H9 (cell line): ENCODE measurements at places on chromosomes 2 and 18.
A peak's percentile ranks its signal among the peaks of the same experiment; 100 is the strongest.

GRCh38 chr2:233418761-233419546 lies 64.7 kb downstream of the DGKD start:
- H3K4me3 ChIP-seq: no peak overlapping the region
- peaks cover 8% of the 10 kb centered on the region; the same call in 1 of the 2 replicates for H3K4me1 ChIP-seq
- no peak for DNase-seq
- no peaks in the 10 kb centered on the region for H3K36me3 ChIP-seq
- no peak overlapping the region for H3K27ac ChIP-seq

GRCh38 chr2:73976803-73977202 lies 7.9 kb upstream of the TET3 start:
- H3K27ac ChIP-seq: no peak overlapping the region
- H3K4me3 ChIP-seq: no peak overlapping the region
- 0 out of 2 replicates have a peak, but pooled peaks cover under 1% of the 10 kb centered on the region for H3K4me1 ChIP-seq
- H3K27me3 ChIP-seq: peaks cover 6% of the 10 kb centered on the region; the same call in 1 of the 2 replicates
- no peak for DNase-seq

DNA sequence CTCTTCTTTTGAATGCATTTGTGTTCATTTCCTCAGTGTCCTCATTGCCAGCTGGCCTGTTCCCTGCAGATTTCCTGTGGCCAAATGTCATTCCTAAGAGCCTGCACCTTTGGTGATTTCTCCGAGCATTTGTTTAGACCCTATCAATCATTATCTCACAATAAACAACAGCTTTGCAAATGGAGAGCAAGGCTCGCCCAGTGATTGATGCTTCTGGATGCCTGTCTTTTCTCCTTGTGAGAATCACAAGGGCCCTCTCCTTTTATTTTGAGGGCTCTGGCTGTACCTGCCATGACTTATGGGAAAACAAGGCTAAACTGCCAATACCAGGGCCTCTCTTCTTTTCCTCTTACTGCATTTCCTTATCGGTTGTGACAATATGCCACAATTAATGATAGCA lies 1454.4 kb upstream of the CELF4 start:
- no peak overlapping the region for H3K4me3 ChIP-seq
- no peak for DNase-seq
- H3K4me1 ChIP-seq: no peaks in the 10 kb centered on the region
- no peaks in the 10 kb centered on the region for H3K27me3 ChIP-seq
- H3K36me3 ChIP-seq: no peaks in the 10 kb centered on the region; the same call in none of the 3 replicates
- no peak overlapping the region for H3K27ac ChIP-seq

DNA sequence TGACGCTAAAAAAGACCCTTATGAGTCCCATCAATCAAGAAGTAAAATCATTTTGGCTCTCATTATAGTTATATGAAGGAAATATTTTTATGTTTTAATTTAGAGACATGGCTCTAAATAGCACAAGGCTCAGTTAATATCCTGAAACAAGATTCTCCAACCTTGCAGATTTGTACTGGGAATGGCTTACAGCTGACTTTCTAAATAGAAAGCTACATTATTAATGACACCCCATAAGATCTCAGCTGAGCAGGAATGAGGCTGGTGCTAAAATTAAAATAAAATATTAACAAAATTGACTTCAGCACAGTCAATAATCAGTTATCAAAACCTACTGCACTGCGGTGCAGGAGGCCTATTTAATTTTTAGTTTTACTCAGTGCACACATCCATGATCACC lies 136.9 kb downstream of the SLC39A10 start:
- H3K27me3 ChIP-seq: no peaks in the 10 kb centered on the region
- H3K4me1 ChIP-seq: no peaks in the 10 kb centered on the region
- peaks cover 14% of the 10 kb centered on the region for H3K36me3 ChIP-seq
- no peak for DNase-seq

DNA sequence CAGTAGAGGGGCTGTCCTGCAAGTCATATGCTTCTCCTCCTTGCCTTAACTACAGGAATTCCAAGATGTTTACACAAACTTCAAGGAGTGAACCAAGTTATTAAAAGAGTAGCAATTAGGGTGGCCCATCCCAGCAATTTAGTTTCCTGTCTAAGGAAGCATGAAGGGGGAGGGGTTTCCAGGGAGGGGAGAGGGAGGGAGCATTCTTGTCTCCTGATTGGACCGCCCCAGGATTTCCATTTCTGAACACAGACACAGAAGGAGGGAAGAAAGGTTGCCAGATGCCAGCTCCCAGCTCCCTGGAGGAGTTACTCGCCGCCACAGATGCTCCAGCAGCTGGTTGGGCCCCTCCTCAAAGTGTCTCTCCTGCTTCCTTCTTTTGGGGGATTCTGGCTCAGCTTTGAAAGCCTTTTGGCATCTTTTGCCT lies 107.6 kb downstream of the TRIB2 start:
- H3K4me3 ChIP-seq: no peak overlapping the region
- no peaks in the 10 kb centered on the region for H3K27me3 ChIP-seq
- H3K27ac ChIP-seq: no peak overlapping the region

- H3K4me1 ChIP-seq: no peaks in the 10 kb centered on the region
- no peaks in the 10 kb centered on the region for H3K27me3 ChIP-seq
- DNase-seq: no peak
- H3K27ac ChIP-seq: no peak overlapping the region
These were observed 406.2 kb upstream of the CWC22 start for GRCh38 chr2:180413336-180413735.

- peaks cover 2% of the 10 kb centered on the region; the same call in 1 of the 2 replicates for H3K4me1 ChIP-seq
- H3K27me3 ChIP-seq: no peaks in the 10 kb centered on the region
- no peak for DNase-seq
These were observed 193.7 kb downstream of the DNER start for GRCh38 chr2:229520691-229521096.

DNA sequence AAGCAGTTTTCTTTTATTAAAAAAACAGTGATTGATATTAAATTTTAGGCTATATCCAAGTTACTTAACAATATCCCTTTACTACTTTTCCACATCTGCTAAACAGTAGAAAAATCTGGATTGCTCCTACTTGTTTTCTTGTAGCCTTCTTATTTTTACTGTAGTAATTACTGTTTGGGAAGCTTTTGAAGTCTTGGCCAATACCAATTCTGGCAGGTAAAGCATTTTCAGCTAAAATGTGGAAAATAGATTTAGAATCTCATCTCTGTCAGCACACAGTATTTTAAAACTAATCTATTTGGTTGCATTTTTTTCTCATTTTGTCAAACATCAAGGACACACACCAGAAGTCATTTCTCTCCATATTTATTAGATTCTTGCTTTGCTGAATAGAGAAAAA lies 1485.7 kb upstream of the PIK3C3 start:
- no peaks in the 10 kb centered on the region for H3K4me1 ChIP-seq
- no peaks in the 10 kb centered on the region for H3K36me3 ChIP-seq
- no peaks in the 10 kb centered on the region for H3K27me3 ChIP-seq
- no peak overlapping the region for H3K27ac ChIP-seq

GRCh38 chr2:150477347-150477746 lies 10.1 kb downstream of the RND3 start:
- H3K27me3 ChIP-seq: no peaks in the 10 kb centered on the region
- H3K27ac ChIP-seq: no peak overlapping the region
- peaks cover 5% of the 10 kb centered on the region for H3K4me1 ChIP-seq

GRCh38 chr2:86062043-86062442 lies 43.6 kb downstream of the POLR1A start:
- peaks cover 87% of the 10 kb centered on the region for H3K36me3 ChIP-seq
- H3K4me1 ChIP-seq: no peaks in the 10 kb centered on the region
- DNase-seq: no peak

GRCh38 chr2:189408294-189408693 lies 33.0 kb upstream of the WDR75 start:
- H3K4me3 ChIP-seq: no peak overlapping the region
- DNase-seq: no peak
- no peaks in the 10 kb centered on the region for H3K4me1 ChIP-seq
- no peak overlapping the region for H3K27ac ChIP-seq
- no peaks in the 10 kb centered on the region for H3K27me3 ChIP-seq
- H3K36me3 ChIP-seq: no peaks in the 10 kb centered on the region

DNA sequence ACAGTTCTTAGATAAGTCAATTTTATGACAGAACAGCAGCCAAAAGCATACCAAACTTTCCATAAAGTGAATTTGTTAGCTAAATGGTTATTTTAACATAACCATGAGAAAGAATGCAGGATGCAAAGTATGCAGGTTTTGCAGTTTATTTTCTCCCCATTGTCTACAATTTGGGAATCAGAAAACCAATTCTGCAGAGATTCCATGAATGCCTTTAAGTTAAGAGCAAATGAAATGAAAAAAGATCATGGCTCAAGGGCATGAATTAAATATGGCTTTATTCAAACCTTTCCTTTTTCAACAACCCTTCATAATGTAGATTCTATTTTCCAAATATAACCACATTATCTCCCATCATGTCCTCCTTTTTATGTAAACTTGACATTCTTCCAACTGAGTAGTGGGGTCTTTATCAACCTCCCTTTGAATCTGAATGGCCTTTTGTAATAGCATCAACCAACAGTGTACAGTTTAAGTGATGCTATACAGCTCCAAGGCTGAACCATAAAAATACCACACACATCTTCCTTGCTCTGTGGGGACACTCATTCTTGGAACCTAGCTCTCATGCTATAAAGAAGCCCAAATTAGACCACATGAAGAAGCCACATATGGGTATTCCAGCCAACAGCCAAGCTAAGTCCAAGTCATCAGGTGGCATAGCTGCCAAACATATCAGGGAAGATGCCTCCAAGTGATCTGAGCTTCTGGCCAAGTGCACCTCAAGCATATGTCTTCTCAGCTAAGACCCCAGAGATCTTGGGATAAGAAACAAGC lies 49.8 kb downstream of the PIAS2 start:
- H3K4me1 ChIP-seq: no peaks in the 10 kb centered on the region; the same call in 1 of the 2 replicates
- H3K27me3 ChIP-seq: no peaks in the 10 kb centered on the region
- DNase-seq: no peak
- H3K4me3 ChIP-seq: no peak overlapping the region
- no peak overlapping the region for H3K27ac ChIP-seq
- H3K36me3 ChIP-seq: peaks cover 44% of the 10 kb centered on the region

GRCh38 chr2:1817256-1818051 lies 73.1 kb upstream of the PXDN start:
- no peak overlapping the region for H3K27ac ChIP-seq
- H3K4me3 ChIP-seq: no peak overlapping the region
- H3K27me3 ChIP-seq: no peaks in the 10 kb centered on the region
- H3K36me3 ChIP-seq: no peaks in the 10 kb centered on the region

- peaks cover 9% of the 10 kb centered on the region; the same call in 1 of the 2 replicates for H3K4me1 ChIP-seq
- no peak overlapping the region for H3K4me3 ChIP-seq
- no peaks in the 10 kb centered on the region for H3K36me3 ChIP-seq
- no peaks in the 10 kb centered on the region for H3K27me3 ChIP-seq
- no peak for DNase-seq
These were observed 90.1 kb downstream of the ACKR3 start for GRCh38 chr2:236659758-236660150.

DNA sequence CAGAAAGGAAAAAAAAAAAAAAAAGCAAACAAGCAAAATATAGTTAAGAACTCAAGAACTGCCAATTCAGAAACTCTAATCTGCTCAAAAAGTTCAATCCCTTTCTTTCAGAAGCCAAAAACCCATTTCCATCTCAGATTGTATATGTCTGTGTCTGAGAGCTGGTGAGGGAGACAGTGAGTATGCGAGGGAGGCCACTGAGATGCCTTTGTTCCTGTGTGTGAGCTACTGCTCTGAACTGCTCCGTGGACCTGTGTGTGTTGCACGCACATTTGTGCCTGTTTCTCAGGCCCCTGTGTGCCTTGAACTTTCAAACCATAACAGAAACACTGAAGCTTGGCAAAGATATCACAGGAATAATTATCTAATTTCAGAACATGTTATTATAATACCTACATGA lies 2.5 kb upstream of the PKDCC start:
- H3K36me3 ChIP-seq: peaks cover 17% of the 10 kb centered on the region
- peaks cover 3% of the 10 kb centered on the region; the same call in 1 of the 2 replicates for H3K4me1 ChIP-seq
- peaks cover 11% of the 10 kb centered on the region; the same call in 1 of the 2 replicates for H3K27me3 ChIP-seq
- H3K4me3 ChIP-seq: peak overlapping the region; percentile 68; the same call in 2 of the 3 replicates

DNA sequence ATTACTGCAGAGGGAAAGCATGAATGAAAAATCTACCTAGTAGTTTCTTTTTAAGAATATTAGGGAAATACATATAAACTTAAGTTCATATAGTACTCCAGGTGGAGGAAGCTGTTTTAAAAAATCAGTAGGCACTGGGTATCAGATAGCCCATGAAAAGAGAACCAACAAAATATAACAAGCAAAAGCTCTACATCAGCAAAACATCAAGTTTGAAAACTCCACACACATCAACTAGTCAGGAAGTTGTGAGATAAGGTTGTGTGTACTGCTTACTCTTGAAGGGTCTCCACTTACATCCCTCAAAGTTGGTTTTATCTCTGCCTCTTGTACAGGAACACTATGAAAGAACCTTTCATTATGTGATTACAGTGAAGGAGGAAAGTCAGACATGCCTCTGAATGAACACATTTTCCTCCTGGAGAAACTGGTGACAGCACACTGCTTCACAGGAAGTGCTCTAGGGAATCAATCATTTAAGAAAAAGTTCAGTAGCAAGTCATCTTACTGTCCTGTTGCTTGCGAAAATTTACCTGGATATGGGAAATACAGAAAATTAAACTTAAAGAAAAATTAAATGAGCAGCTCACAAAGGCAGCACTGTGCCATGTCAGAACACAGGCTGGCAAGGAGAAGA lies 57.7 kb downstream of the THADA start:
- H3K4me1 ChIP-seq: no peaks in the 10 kb centered on the region
- DNase-seq: no peak
- H3K4me3 ChIP-seq: no peak overlapping the region
- no peaks in the 10 kb centered on the region for H3K27me3 ChIP-seq
- no peak overlapping the region for H3K27ac ChIP-seq

- no peaks in the 10 kb centered on the region for H3K27me3 ChIP-seq
- H3K4me3 ChIP-seq: no peak overlapping the region
- H3K27ac ChIP-seq: no peak overlapping the region
These were observed 110.0 kb upstream of the EPAS1 start for GRCh38 chr2:46187112-46187618.

DNA sequence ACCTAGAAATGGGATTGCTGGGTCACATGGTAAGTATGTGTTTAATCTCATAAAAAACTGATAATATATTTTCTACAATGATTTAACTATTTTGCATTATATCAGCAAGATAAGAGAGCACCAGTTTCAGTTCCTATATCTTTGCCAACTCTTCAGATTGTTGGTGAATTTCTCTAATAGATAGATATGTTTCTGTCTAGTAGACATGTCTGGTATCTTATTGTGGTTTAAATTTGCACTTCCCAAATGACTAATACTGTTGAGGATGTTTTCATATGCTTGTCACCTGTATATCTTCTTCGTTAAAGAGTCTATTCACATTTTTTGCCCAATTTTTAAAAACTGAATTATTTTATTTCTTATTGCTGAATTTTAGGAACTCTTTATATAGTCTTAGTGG lies 113.8 kb upstream of the UXS1 start:
- no peak for DNase-seq
- H3K36me3 ChIP-seq: no peaks in the 10 kb centered on the region
- H3K4me1 ChIP-seq: no peaks in the 10 kb centered on the region

DNA sequence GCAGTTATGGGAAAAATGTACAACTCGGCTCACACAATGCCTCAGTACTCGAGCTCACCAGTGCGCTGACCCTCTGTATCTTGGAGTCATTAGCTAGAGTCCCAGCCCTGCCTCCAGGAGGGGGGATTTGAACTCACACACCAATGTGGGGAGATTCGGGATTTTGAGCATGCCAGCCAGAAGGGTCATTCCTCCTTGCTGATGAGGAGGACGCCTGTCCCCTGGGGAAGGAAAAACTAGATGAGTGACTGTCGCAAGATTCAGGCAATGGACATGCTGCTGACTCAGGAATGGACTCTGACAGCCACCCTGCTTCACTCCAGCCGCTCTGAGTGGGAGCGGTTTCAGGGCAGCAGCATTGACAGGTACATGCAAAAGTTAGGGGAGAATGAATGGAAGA lies 20.6 kb downstream of the FIGN start:
- no peaks in the 10 kb centered on the region for H3K27me3 ChIP-seq
- peaks cover 7% of the 10 kb centered on the region; the same call in 1 of the 2 replicates for H3K4me1 ChIP-seq
- H3K27ac ChIP-seq: no peak overlapping the region
- H3K36me3 ChIP-seq: no peaks in the 10 kb centered on the region
